ENCODE measurements at places on chromosomes 4 and X. TPM values are rescaled to one million over a fixed set of nuclear protein-coding genes. Genes with fewer than 3 reads are reported as not detected.

The MAEA gene
- 107 TPM for total RNA-seq

The RPGR gene
- 15.2 TPM for total RNA-seq

The OTC gene
- not detected for total RNA-seq

The SPIN2A gene
- 2.3 TPM for total RNA-seq

The GLUD2 gene
- total RNA-seq = 0.52 TPM

The KIT gene
- total RNA-seq = 0.08 TPM

DNA sequence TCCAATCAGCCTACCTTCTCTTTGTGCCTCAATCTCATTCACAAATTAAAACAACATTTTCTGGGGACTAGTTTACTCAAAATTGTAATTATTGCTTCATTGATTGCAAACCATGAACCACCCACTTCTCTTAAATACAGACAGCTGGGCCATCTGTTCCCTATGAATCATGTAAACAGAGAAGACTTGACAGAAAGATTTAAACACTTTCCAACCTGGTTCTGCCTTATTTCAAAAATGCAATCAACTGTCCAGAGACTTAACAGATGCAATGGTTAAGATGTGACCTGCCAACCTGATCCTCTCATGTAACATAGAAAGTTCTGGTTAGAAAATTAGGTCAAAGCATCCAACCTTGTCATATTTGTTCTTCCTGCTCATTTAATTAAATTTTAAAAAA lies 20.8 kb upstream of the SERTM2 start:
- H3K4me3 ChIP-seq = no peak overlapping the region
- H3K27ac ChIP-seq = no peak overlapping the region
- no peaks in the 10 kb centered on the region for H3K36me3 ChIP-seq
- H3K4me1 ChIP-seq = no peaks in the 10 kb centered on the region

DNA sequence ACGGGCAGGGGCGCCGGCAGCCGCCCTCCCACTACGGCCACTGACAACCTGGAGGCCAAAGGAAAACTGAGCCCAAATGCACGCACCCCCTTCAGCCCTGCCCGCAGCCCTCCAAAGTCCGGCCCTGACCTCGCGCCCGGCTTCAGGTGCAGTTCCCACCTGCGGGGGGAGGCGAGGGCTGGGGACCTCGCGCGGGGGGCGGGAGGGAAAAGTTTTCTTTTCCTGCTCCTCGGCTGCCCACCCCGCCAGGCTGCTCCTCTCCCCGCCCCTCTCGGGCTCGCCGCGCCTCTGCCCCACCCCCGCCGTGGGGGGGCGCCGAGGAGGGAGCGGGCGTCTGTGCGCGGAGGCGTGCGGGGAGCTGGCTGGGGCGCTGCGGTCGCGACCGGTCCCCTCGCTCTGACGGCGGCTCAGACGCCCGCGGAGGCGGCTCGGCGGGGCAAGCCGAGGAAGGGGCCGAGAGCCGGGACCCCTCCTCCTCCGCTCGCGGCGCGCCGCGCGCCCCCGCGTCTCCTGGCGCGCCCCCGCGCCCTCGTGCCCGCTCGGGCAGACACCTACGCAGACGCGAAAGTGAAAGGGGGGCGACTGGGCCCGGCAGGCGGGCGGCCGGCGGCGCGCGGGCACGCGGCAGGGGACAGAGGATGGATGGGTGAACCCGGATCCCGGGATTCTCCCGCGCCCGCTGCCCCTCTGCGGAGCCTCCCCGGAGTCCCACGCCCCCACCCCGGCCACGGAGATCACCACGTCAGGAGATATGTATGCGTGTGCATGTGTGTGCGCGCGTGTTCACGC lies 3.1 kb upstream of the NR3C2 start:
- H3K4me1 ChIP-seq = peaks cover 23% of the 10 kb centered on the region
- H3K4me3 ChIP-seq = peak overlapping the region; percentile 97
- peak; percentile 88 for DNase-seq
- H3K27me3 ChIP-seq = no peaks in the 10 kb centered on the region
- H3K36me3 ChIP-seq = no peaks in the 10 kb centered on the region
- H3K27ac ChIP-seq = peak overlapping the region; percentile 93

GRCh38 chr4:182478475-182478874 lies 235.3 kb downstream of the TENM3 start:
- H3K36me3 ChIP-seq = no peaks in the 10 kb centered on the region
- H3K4me3 ChIP-seq = no peak overlapping the region
- peaks cover 2% of the 10 kb centered on the region for H3K27me3 ChIP-seq

DNA sequence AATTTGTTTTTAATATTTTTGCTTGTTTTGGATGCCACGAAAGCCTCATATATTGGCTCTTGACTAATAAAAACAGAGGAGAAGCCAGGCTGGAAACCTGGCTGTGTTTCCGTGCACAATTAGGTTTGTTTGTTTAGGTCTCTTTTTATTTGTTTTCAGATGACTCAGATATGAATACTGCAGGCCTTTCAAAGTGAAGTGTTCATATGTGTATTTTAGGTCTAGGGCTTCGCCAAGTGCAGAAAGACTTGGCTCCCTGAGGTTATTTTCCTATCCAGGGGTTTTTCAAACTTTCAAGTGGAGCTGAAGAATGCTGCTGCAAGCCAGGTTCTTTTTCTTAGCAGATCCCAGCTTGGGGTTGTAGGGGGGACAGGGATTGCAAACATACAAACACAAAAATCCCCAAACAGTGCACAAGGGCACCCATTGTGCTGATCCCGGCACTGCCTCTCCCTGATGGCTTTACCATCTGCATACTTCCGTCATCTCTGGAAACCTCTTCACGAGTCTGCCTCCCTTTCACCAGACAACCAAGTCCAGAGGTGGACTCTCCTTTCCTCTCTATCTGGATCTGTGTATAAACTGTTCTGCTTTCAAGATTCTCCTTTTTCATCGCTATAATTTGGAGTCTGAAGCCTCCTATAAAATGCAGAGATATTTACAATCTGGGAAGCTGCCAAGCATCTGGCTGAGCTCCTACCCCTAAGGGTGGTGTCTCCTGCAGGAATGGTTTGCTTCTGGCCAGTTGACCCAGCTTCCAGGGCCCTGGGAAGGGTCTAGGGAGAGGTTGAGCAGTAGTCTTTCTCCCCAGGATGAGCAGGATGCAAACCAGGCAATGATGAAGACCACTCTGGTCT lies 108.6 kb downstream of the SMIM20 start:
- H3K27ac ChIP-seq = no peak overlapping the region
- no peak overlapping the region for H3K4me3 ChIP-seq
- no peak for DNase-seq
- H3K4me1 ChIP-seq = no peaks in the 10 kb centered on the region
- peaks cover 31% of the 10 kb centered on the region for H3K27me3 ChIP-seq

GRCh38 chrX:154029439-154029838 lies 9.7 kb upstream of the IRAK1 start:
- H3K27ac ChIP-seq = no peak overlapping the region
- H3K4me3 ChIP-seq = no peak overlapping the region
- no peak for DNase-seq
- H3K36me3 ChIP-seq = peaks cover 40% of the 10 kb centered on the region
- peaks cover 18% of the 10 kb centered on the region for H3K4me1 ChIP-seq

GRCh38 chrX:116272322-116272721 lies 101.8 kb downstream of the AGTR2 start:
- H3K27ac ChIP-seq = no peak overlapping the region
- no peaks in the 10 kb centered on the region for H3K27me3 ChIP-seq
- H3K36me3 ChIP-seq = no peaks in the 10 kb centered on the region
- H3K4me1 ChIP-seq = no peaks in the 10 kb centered on the region
- no peak overlapping the region for H3K4me3 ChIP-seq

DNA sequence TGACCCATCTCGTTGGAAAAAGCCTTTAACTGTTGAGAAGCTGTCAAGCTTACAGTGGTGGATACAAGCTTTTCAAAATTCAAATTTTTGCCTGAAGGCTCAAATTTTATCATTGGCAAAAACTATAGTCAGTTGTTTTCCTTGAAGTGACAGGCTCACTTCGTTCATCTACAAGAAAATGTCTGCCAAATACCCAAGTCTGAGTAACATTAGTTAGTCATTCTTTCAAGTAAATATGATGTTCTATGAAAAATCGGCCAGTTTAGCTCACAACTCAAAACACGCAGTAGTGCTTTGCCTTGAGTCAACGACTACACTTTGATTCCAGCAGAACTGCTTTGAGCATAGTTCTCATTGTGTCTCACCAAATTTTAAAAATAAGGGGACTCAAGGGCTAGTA lies 170.3 kb upstream of the MAMLD1 start:
- no peak overlapping the region for H3K27ac ChIP-seq
- no peaks in the 10 kb centered on the region for H3K27me3 ChIP-seq
- no peak for DNase-seq
- H3K4me1 ChIP-seq = no peaks in the 10 kb centered on the region
- H3K4me3 ChIP-seq = no peak overlapping the region

GRCh38 chrX:45822124-45822523 lies 621.4 kb upstream of the DIPK2B start:
- H3K4me3 ChIP-seq = no peak overlapping the region
- H3K27ac ChIP-seq = no peak overlapping the region
- no peak for DNase-seq
- no peaks in the 10 kb centered on the region for H3K27me3 ChIP-seq
- H3K36me3 ChIP-seq = no peaks in the 10 kb centered on the region

GRCh38 chr4:25925486-25926201 lies 11.6 kb downstream of the SMIM20 start:
- H3K27me3 ChIP-seq = no peaks in the 10 kb centered on the region
- H3K4me3 ChIP-seq = no peak overlapping the region
- peaks cover 4% of the 10 kb centered on the region for H3K36me3 ChIP-seq

GRCh38 chr4:146645921-146646320 lies 7.2 kb downstream of the POU4F2 start:
- H3K4me3 ChIP-seq = no peak overlapping the region
- peaks cover 26% of the 10 kb centered on the region for H3K36me3 ChIP-seq
- peaks cover 64% of the 10 kb centered on the region for H3K27me3 ChIP-seq
- peaks cover 2% of the 10 kb centered on the region for H3K4me1 ChIP-seq

DNA sequence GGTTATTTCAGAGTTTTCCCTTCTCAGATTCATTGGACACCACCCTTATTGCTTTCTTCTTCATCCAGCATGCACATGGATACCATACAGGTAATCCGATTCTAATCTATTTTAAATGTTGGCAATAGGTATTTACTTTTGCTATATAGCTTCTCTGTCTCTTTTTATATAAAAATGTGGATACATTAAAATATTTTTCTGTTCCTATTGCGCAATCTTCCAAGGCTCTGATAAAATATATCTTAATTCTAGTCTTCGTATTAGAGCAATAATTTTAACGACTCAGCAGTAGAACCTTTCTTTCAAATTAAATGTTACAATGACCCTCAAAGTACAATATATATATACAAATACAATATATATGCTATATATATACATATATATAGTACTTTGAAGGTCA lies 239.8 kb downstream of the DCAF12L2 start:
- H3K36me3 ChIP-seq = no peaks in the 10 kb centered on the region
- H3K27me3 ChIP-seq = no peaks in the 10 kb centered on the region
- H3K4me1 ChIP-seq = no peaks in the 10 kb centered on the region
- H3K4me3 ChIP-seq = no peak overlapping the region
- no peak for DNase-seq

GRCh38 chr4:26388671-26389070 lies 67.9 kb downstream of the RBPJ start:
- H3K27ac ChIP-seq = no peak overlapping the region
- peaks cover 5% of the 10 kb centered on the region for H3K4me1 ChIP-seq
- DNase-seq = no peak
- H3K27me3 ChIP-seq = no peaks in the 10 kb centered on the region
- H3K36me3 ChIP-seq = peaks cover 9% of the 10 kb centered on the region

DNA sequence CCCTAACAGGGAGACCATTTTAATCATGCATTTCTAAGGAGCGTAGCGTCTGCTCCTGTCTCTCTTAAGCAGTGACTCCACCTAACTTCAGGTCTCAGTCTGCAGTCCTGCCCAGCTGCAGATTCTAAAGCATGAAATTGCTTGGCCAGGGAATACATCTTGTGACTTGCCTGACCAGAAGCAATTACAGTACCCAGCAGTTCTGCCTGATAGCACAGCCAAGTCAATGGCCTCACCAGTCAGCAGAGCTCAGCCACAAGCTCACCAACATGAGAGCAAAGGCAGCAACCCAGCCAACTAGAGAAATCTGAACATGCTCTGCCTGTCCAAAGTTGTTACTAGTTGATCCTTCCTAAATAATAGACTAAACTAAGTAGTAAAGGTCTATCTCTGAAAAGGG lies 2011.9 kb upstream of the PCDH10 start:
- no peak overlapping the region for H3K4me3 ChIP-seq
- no peak overlapping the region for H3K27ac ChIP-seq
- H3K4me1 ChIP-seq = no peaks in the 10 kb centered on the region
- H3K36me3 ChIP-seq = no peaks in the 10 kb centered on the region
- no peak for DNase-seq

DNA sequence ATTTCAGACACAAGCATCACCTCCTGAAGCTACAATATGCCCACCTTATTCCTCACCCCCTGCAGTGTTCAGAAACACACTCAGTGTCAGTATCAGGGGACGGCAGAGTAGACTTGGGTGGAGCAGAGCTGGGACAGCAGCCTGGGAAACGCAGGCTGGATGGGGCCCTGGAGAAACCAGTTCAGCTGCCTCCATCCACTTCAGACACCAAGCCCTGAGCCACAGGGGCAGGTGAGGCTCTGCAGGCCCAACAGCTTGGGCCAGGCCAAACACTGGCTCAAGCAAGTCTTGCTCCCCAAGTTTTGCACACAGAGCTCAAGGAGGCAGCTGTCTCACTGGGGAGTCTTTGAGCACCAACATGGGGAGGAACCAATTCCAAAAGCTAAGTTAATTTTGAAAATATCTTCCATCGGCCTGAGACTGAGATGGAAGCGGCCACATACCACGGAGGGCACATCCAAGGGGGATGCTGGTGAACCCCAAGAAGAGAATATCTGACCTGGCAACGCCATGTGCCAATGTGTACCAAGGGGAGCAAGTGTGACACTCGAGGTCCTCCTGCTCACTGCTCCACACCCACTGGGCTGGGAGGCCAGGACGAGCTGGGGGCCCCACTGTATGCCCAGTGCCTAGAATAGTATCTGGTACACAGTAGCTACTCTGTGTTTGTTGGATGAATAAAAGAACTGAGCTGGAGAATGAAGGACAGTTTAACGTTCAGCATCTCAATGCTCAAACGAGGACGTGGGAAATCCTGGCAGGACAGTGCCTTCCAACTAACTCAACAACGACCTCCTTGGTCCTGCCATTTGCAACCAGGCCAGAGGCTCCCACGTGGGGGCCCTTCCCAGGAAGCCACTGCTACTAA lies 45.6 kb downstream of the PPP2R2C start:
- H3K27ac ChIP-seq = no peak overlapping the region
- H3K36me3 ChIP-seq = no peaks in the 10 kb centered on the region
- no peaks in the 10 kb centered on the region for H3K4me1 ChIP-seq
- no peak overlapping the region for H3K4me3 ChIP-seq
- H3K27me3 ChIP-seq = peaks cover 2% of the 10 kb centered on the region

DNA sequence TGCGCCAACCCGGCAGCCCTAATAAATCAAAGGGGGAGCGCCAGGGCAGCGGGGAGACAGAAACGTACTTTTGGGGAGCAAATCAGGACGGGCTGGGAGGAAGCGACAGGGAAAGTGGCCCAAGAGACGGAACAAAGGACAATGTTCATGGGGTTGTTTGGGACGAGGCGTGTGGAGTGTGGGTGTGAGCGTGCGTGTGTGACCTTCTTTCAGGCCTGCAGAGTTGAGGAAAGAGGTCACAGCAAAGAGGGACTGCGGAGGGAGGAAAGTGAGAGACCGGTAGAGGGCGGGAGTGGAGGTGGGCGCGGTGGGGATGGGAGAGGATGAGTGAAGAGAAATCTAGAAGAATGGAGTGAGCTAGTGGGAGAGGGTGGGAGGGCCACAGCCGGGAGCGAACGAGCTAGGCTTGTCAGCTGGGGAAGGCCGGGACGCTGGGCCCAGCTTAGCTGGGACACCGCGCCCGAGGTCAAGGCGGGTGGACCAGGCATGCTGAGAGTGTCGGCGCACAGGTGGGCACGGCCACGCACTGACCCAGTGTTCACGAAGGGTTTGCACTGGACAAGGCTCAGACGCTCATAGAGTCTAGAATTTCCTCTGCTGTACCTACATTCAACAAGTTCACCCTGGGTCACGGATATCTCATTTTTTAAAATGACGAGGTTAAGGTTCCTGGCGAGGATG lies 14.7 kb upstream of the PITX2 start:
- H3K27me3 ChIP-seq = peaks cover 47% of the 10 kb centered on the region
- H3K27ac ChIP-seq = no peak overlapping the region

All from naive thymus-derived CD8-positive, alpha-beta T cell (primary cell).